ENCODE measurements at places on chromosomes 13 and 19.

- no peak for DNase-seq
Observed at GRCh38 chr13:24050796-24051715, 109.5 kb upstream of the SPATA13 start.

DNA sequence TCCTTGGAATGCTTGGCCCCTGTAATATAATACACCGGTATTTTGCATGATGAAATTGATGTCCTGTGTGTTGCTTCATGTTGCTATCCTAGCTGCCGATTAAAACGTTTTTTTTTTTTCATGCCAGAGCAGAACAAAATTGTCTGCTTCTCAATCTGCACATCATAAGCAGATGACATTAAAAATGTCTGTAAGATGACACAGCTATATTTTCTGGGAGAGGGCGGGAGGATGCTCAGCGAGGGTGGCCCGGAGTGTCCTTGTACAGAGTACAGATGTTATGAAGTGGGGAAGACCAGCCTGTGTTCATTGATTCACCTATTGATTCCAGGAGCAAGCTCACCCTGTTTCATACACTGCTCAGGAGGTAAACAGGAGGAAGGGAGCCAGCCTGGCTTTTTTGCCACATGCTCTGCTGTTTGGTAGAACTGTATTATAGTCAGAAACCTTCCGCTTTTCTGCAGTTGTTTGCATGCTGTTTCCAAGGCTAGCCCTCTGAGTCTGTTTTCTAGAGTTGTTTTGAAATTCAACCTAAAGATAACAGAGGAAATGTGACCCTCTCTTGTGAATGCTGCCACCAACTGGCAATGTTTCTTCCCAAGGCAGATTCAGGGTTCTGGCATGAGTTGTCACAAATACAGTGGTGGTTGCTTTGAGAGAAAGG lies 4.7 kb upstream of the IRS2 start:
- no peak for DNase-seq

GRCh38 chr19:49338691-49339300 lies 3.6 kb downstream of the CD37 start:
- no peak for DNase-seq

- DNase-seq, result no peak
Observed at GRCh38 chr19:58381460-58382212, 806 bp upstream of the ZNF837 start.

- DNase-seq, result no peak
Observed at GRCh38 chr19:3132971-3133792, 2.7 kb upstream of the GNA15 start.

- no peak for DNase-seq
Observed at GRCh38 chr19:3178973-3179738, 587 bp downstream of the S1PR4 start.

GRCh38 chr19:3056417-3057088 lies 5.7 kb downstream of the TLE5 start:
- DNase-seq, result no peak

GRCh38 chr19:33064792-33065550 lies at the start of gene RHPN2:
Gene RHPN2, minus strand, starts transcription at chr19:33064888. Its CDS starts 36 bp downstream, at chr19:33064852.
- no peak for DNase-seq

- no peak for DNase-seq
Observed at GRCh38 chr19:50921426-50922316, 10.5 kb upstream of the KLK4 start.

GRCh38 chr13:99384468-99384867 lies 77.3 kb upstream of the GPR183 start:
- no peak for DNase-seq

DNA sequence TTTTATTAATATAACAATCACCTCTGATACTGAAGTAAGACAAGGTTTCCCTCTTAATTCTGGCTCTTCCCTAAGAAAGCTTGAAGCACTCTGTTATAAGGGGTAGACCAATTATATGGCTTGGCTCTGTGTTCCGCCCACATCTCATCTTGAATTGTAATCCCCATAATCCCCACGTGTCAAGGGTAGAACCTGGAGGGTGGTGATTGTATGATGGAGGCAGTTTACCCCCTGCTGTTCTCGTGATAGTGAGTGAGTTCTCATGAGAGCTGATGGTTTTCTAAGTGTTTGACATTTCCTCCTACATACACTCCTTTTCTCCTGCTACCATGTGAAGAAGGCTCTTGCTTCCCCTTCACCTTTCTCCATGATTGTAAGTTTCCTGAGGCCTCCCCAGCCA lies 363.8 kb upstream of the PCDH20 start:
- no peak for DNase-seq

Data from cerebellar nuclear complex (tissue), 1 donor.